ENCODE measurements at places on chromosomes 5 and 9.

DNA sequence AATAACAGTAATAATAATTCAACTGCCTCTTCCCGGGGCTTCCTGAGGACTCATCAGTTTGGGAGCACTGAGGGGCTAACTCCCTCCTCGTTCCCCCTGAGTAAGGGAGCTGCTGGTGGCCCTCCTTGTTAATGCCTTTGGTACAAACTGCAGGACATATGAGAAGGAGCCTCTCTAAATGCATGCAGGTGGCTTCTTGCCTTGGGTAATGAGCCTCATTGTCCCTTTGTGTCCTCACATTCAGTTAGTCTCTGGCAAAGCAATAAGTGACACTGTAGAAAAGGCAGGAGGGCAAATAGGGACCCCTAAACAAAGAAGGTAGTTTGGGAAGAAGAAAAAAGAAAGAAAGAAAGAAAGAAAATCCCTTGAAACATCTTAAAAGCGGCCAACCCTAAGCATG, 95.4 kb upstream of the ERCC6L2 start:
- no peak for DNase-seq

GRCh38 chr9:120481248-120481647, 98.7 kb downstream of the CDK5RAP2 start:
- DNase-seq = no peak

- no peak for DNase-seq
These were observed 1527.5 kb upstream of the C9orf72 start for GRCh38 chr9:29100762-29101161.

DNA sequence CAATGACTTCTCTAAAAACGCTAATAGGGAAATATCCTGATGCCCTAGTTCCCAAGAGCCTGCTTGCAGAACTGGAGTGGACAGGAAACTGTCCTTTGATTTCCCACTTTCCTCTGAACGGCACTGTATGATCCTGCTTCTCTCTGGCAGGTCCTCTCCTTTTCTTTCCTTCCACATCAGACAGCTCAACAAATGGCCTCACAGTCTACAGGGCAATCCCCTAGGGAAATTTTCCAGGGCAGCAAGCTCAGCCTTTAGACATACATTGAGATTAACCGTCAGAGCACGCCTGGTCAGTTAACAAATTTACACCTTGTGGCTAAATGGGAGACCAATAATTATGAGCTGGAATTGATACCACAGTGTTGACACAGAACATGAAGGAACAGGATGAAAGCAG, 164.9 kb downstream of the SLC24A2 start:
- DNase-seq = no peak

DNA sequence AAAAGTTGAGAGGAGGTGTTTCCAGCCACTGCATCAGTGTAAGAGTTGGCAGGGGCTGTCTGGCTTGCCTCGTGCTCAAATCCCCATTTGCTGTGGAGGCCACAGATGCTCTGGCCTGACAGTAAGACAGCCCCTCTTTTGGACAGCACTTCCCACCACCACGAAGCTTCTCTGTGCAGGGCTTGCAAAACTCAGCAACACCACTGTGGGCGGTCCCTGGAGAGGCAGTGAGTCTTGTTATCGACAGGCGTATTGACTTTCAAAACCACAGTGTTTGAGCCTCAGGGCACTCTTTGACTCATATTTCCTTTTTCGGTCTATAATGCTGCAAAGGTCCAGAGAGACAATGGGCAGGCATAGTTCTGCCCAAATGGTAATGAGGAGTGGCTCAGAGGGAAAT, 539.5 kb downstream of the EBF1 start:
- DNase-seq = no peak

DNA sequence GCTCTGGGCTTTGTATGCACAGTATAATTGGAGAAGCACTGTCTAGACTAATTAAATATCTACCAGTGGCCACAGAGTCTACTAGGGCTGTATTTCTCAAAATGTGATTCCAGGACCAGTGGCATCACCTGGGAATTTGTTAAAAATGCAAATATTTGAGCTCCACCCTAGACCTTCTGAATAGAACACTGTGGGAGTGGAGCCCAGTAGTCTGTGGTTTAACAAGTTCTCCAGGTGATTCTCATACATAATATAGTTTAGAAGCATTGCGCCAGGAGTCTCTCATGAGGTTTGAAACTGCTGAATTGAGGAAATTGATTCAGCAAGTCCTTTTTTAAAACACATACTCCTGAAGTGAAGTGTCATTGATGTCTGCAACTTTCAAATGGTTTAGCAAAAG, 74.7 kb downstream of the FCHO2 start:
- DNase-seq = no peak

DNA sequence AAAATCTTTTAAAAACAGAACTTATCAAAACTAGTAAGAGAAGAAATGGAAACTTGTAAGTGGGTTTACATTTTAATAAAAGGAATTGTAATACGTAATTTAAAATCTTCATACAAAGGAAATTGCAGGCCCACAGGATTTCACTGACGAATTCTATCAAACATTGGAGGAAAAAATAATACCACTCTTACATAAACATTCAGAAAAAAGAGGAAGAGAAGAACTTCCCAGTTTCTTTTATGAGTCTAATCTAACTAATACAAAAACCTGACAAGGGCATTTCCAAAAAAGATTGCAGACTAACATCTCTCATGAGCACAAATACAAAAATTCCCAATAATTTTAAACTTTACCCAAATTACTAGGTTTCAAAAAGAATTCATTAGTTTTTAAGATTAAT, 149.0 kb downstream of the RANBP17 start:
- no peak for DNase-seq

GRCh38 chr9:113564498-113565237, 101.1 kb downstream of the RGS3 start:
- DNase-seq = no peak

DNA sequence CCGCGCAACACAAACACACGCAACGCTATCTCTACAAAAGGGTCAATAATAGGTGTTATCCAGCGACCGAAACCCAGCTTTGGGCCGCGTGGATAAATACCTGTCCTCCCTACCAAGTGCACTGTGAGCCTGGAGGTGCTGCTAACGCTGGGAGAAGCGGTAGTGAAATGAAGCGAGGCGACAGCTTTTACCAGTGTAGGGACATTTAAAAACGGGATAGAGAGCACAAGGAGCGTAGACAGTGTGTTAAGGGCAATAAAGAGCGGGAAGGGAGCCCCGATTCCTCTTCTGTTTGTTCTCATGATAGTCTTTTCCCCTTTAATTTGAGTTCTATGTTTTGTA, 421 bp upstream of the DEPDC1B start:
- no peak for DNase-seq

GRCh38 chr5:18366234-18366633, 732.0 kb downstream of the TAF11L14 start:
- no peak for DNase-seq
